ENCODE measurements at places on chromosomes 4 and X.

DNA sequence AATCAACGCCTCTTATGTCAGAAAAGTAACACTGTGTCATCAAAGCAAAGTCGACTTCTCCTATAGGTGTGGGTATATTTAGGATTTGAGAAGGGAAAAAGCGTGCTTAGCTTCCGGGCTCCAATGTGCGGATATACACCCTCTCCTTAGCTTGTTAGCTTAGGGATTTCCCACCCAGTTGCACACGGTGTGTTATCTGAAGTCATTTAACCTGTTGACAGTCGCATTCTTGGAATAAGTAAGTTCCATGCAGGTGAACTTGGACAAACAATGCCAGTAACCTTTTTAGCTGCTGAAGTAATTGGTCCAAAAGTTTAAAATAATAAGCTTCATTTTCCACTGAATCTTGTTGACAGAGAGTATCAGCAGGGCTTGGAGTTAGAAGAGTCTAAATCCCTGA, 113.7 kb downstream of the SHROOM3 start:
- no peak for DNase-seq

GRCh38 chr4:104879367-104879766, 267.3 kb upstream of the TET2 start:
- no peak for DNase-seq

GRCh38 chr4:18536428-18536827, 514.9 kb upstream of the LCORL start:
- no peak for DNase-seq

DNA sequence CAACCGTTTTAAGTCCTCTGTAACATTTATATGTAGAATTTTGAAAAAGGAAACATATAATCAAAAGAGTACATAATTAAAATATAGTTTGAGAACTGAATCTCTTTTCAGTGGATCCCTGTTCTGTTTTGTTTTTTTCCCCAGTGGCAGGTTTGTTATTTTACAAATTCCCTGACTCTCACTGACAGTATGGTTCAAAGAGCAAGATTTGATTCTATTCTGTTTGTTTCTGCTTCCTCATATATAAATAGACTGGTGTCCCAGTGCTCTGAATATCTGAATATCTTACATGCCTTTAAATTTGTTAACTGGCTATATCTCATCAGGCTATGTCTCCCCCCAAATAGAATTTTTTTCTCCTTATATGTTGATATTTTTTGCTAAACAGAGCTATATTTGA, 16.6 kb downstream of the SULT1E1 start:
- DNase-seq = no peak

DNA sequence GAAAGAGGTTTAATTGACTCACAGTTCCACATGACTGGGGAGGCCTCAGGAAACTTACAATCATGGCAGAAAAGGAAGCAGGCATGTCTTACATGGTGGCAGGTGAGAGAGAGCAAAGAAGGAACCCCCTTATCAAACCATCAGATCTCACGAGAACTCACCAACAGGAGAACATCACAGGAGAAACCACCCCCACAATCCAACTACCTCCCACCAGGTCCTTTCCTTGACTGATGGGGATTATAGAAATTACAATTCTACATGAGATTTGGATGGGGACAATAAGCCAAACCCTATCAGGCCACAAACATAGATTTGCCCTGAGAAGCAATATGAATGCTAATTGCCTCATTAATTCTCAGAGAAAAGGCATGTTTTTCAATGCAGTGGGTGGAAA, 138.2 kb upstream of the RAPGEF2 start:
- DNase-seq = no peak

DNA sequence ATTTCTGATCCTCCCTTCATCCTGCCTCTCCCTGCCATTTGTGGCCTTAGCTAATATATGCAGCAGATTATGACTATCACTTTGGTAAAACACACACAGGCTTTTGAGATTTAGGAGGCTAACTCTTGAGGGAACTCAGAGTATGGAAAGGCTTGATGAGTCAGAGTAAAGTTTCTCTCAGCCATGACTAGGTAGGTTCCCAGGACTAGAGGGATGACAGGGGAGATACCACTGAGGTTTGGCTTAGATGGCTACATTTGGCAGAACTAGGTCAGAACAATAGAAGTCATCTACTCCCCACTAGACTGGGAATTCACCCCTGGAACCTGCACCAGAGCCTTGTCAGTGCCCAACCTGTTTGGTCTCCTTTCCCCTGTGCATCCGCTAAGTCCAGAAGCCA, 585.7 kb downstream of the TLL1 start:
- DNase-seq = no peak

- DNase-seq = no peak
These were observed 444.6 kb downstream of the IL15 start for GRCh38 chr4:142081025-142081424.

DNA sequence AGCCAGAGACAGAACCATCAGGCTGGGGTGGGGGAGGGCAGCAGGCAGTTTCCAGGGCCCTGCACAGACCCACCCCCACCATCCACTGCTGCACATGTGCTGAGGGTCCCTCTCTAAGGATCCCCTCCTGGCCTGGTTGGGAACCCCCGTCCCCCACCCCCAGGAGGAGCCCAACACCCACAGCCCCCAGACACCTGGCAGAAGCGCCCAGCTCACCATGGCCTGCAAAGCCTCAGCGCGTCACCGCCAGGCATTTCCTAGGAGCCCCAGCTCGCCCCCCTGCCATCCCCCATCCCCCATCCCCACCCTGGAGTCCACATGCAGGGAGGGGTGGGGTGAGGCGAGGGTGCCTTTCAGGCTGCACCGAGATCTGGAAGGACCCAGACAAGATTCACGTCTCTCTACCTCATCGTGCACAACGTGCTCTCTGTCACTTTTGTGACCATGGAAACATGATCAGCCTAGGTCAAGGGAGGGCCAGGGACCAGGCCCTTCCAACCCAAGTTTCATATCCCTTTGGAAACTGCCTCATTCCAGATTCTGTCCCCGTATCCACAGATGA, 9.3 kb downstream of the MXD4 start:
- no peak for DNase-seq

GRCh38 chrX:69264158-69264581, 98.9 kb upstream of the PJA1 start:
- DNase-seq = no peak

DNA sequence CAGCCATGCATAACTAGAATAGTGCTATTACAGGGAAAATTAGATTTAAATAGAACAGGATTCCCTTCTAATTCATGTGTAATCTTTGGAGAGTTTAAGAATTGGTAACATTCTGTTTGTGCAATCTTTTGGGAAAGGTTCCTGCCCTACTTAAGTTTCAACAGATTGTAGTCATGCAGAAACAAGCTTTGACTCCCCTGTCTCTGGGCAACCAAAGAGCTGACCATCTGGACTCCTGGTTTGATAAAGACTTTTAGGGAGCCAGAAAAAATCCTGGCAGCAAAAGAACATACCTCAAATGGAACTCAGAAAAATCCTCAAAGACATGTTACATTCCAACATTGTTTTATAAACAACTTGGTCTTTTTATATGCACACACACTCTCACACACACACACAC, 191.1 kb upstream of the NEIL3 start:
- no peak for DNase-seq

DNA sequence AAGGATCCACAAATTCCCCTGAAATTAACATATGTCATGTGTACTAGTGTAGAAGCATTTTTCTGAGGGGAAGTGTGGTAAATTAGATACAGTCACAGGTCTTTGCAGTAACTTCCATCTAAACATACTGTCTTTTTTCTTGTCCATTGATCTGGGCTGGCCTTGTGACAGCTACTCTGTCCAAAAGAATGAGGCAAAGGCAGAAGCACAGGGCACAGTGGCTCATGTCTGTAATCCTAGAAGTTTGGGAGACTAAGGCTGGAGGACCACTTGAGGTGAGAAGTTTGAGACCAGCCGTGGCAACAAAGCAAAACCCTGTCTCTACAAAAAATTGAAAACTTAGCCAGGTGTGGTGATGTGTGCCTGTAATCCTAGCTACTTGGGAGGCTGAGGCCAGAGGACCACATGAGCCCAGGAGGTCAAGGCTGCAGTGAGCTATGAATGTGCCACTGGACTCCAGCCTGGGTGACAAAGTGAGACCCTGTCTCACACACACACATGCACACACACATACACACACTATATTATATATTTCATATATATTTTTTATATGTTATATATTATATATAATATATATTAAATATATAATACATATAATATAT, 47.6 kb downstream of the HAND2 start:
- no peak for DNase-seq

DNA sequence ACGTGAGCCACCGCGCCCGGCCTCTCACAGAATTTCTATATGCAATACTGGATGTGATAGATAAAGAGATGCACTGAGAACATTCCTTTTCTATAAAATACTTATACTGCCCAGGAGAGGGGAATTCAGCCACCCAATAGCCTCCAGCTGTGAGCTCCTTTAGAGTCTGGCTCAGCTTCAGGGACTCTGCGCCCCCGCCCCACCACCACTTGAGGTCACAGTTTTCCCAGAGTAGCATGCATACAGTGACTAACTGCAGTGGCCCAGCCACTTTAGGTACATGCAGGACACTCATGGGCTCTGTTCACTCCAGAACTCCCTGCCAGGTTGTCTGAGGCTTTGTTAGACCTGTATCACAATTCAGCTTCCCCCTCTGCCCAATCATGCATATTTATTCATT, 144.4 kb upstream of the TET2 start:
- DNase-seq = no peak

All from osteocyte (in vitro differentiated cells).